Activated CD4-positive, alpha-beta T cell treated with anti-CD3 and anti-CD28 coated beads, Interleukin-2, amount 50 U/mL, for 1 hour (primary cell): ENCODE measurements at places on chromosomes 2 and 18.

DNA sequence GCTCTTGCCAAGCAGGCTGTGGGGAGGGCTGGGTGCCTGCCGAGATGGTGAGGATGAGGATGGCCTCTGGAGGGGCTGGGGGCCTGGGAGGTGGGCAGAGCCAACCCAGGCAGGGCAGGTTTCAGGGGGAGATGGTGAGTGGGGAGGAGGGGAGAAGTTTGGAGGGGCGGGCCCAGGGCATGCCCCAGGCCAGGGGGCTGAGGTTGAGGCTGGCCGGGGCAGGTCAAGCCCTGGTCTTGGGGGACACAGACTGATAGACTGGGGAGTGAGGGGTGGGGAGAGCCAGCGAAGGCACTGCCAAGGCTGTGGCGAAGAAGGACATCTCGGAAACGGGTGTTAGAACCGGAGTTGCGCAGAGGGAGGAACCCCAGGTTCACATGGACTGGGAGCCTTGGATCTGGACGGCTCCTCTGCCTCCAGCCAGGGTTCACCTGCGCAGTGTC lies 12.6 kb downstream of the CAPN10 start:
- DNase-seq: no peak

DNA sequence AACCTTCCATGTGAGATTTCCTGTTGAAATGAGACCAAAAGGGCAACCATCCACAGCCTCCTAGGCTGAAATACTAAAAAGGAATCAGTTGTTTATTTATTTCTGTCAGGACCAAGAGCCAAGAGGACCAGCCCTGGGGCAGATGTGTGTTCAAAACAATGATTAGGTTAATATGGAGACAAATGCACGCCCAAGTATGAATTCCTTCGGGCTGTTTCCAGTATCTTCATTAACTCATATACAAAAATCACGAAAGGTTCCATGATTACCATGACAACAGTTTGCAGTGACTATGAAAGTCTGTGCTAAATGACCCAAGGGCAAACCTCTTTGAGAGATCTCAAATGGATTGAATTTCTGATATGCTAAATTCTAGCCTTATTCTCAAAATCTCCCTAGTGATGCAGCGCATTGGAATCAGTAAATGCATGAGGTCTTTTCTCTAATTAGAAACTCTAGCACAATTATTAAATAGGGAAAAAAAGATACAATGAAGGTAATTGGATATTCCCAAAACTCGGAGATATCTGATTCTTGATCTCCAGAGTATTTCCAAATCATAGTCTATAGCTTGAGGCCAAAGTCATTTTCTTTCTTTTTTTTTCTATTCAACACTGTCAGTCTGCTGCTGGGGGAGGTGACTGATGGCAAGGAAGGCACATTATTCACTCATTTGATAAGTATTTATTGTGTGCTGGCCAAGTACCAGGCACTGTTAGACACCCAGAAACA lies 35.6 kb downstream of the VIT start:
- DNase-seq: no peak

DNA sequence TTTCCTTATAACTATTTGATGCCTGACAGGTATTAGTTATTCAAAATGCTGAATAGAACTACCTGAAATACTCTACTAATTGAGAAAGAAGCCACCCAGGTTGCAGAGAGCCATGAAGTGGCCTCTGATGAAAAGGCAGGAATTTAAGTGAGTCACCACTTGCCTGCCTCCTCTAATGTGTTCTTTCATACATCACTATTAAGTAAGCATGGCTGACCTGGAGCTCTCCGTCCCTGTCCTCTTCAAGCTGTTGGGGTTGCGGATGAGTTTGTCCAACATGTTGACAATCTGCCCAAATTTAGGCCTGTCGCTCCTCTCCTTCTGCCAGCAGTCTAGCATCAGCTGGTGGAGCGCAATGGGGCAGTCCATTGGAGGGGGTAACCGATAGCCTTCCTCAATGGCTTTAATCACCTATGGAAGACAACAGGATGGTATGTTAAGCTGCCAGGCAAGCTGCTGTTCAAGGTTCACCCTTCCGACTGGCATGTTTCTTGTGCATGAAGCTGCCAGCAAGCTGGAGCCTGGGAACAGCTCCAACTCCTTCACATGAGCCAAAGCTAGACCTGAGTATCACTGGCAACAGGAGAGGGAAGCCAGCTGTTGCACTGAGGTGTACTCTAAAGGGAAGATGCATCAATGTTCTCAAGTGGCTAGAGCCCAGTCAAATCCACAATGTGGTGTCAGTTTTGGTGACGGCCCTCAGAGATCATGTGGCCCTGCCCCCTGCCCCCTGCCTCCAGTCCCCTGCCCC lies 142.2 kb downstream of the EPHA4 start:
- no peak for DNase-seq

GRCh38 chr2:80525152-80525551 lies 220.6 kb upstream of the LRRTM1 start:
- no peak for DNase-seq

GRCh38 chr2:128076461-128077106 lies 14.4 kb upstream of the UGGT1 start:
- no peak for DNase-seq
